ENCODE measurements at places on chromosomes 3 and 15.

DNA sequence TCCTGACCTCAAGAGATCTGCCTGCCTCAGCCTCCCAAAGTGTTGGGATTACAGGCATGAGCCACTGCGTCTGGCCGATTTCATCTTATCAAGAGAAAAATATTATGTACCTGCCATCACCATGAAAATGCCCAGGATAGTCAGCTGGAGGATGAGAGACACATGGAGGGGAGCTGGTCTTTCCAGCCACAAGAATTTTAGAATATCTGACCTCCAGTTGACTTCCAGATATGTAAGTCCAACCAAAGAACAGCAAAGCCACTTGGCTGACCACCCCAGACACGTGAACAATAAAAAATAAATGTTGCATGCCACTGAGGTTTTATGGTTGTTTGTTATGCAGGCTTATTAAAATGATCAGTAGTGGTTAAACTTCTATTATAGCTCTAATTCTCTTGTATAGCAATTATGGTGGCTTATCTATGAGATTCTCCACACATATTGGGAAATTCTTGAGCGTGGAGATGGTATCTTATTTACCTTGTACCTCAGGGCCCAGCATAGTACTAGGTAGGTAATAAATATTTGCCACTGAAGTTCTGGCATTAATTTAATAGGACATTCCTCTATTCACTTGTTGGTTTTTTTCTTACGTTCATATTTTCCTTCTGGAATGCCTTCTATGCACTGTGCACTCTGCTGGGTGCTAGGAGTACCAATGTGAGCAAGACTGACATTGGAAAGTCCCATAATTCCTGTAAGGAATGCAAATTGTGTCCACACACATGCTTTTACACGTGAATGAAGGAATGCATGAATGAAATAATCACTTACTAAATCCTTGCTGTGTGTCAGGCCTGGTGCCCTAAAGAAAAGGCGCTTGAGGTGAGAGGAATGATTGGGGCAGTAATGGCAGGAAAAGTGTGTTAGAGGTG lies 77.6 kb downstream of the EDEM1 start:
- DNase-seq = no peak

DNA sequence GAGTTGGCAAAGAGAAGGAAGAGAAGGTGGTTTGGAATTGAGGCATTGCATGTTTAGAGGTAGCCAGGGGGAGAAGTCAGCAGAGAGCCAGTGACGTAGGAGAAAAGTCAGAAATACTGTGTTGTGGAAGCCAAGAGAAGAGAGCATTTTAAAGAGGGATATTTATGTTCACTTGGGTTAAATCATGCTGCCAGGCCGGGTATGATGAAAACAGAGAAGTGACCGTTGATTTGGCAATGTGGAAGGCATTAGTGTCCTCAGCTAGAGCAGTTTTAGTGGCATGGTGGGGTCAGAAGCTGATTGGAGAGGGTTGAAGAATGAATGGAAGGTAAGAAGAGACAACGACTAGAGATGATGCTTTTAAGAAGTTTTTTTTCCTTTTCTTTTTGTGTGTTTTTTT lies 24.5 kb downstream of the RASA2 start:
- DNase-seq = no peak

DNA sequence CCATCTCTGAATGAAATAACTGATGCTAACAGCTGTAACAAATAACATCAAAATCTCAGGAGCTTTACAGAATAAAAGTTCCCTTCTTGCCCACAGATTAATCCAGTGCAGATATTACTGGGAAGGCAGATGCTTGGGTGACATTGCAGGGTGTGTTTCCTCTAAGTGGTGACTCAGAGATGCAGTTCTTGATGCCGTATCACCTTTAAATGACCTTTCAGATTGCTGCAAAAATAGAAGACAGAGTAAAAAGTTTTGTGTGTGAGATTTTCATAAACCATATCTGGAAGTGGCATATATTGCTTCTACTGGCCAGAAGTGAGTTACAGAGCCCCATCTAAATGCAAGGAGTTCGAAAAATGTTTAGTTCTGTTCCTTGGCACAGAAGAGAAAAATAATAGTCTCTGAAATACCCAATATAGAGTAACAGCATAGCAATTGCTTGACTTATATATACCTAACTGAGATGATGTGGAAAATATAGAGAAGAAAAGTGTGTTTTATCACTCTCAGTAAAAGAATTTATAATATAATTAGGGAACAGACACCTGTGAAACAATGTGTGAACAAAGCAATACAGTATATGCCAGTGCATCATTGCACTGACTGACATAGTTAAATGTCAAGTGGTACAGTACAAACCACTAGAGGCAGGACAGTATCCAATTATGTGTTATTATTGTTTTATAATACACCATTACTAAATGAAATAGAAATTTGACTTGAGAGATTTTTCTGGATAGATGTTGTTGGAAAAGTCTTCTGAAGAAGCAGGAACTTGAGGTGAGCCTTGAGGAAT lies 430.7 kb upstream of the CBLB start:
- DNase-seq = peak; percentile 9

DNA sequence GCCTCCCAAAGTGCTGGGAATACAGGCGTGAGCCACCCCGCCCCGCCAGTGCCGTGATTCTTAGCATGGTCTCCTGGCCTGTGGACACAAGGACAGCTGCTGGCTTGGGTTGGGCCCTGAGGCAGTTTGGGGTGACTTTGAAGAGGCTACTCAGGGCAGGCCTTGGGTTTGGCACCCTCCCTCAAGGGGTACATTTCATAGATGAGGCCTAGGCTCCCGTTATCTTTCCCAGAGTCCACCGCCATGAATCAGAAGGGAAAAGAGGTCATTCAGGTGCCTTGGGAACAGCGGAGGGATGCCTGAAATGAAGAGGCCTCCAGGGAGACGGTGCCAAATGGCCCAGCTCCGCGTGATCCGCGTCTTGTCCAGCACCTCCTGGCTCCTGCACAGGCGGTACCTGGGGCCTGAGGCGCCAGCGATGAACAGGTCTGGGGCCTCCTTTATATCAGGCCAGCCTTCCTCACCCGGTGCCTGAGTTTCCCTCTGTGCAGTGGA lies 9.3 kb downstream of the GNAI2 start:
- DNase-seq = no peak

DNA sequence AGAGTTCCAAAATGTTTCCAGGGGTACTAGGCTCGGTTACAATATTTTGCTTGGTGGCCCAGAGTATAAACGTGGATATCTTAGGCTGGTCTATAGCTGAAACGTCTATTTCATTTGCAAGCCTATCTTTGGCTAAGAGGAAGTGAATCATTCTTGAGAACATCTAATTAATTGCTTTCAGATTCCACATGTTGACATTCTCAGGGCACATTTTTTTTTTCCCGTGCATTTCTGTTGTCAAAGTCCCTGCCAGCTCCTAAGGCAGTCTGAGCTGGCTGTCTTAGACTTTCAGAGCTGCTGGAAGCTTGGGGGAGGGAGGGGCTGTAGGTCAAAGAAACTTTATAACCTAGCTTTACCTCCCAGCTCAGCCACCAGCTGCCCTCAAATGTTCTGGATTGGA lies 23.2 kb upstream of the LAMP3 start:
- DNase-seq = no peak

- no peak for DNase-seq
Observed at GRCh38 chr3:116474032-116474780, 28.9 kb upstream of the LSAMP start.

DNA sequence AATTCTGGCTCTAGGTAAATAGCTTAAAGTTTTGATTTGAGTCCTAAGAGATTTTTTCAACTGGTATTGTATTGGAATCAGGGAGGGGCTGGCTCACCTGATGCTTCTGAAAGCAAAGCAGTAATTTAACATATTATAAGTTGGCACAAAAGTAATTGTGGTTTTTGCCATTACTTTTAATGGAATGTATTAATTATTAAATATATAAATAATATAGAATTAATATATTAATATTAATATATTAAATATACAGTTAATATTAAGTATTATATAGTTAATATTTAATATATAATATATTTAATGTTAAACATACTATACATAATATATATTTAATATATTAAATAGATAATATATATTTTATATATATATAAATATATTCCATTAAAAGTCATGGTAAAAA lies 10.4 kb downstream of the RSRC1 start:
- no peak for DNase-seq

- DNase-seq = no peak
Observed at GRCh38 chr15:98981851-98982722, 25.5 kb downstream of the PGPEP1L start.

DNA sequence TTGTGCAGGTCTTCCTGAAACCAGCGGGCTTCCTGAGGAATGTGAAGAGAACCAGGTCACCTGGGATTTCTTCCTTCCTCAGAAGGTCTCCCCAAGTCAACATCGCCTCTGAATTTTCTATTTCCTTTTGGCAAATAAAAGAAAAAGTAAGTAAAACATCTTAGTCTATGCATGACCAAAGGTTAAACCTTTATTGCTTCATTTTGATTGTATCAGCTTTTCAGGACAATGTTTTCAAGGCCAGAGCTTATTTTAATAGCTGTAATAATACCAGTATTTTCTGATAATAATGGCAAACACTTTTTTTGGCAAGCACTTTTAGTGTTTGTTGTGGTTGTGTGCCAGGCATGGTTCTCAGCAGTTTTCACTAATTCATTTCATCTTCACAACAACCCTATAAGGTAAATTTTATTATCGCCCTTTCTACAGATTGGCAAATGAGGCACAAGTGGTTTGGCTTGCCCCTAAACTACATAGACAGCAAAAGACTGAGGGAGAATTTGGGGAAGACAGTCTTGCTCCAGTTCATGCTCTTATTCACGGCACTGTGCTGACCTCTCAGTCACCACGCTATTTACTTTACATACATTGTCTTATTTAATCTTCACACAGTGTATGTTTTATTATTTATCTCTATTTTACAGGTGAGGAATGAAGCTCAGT lies 110.4 kb downstream of the RPL22L1 start:
- no peak for DNase-seq

DNA sequence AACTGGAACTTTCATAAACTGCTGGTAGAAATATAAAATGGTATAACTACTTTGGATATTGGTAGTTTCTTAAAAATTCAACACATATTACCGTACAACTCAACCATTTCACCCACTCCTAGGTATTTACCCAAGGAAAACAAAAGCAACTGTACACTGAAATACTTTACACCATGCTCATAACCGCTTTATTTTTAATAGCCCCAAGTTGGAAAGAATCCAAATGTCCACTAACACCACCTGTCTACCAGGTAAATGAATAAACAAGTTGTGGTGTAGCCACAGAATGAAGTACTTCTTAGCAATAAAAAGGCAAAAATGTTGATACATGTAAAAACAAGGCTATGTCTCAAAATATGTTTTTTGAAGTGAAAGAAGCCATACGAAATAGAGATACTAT lies 215.9 kb upstream of the PEX5L start:
- no peak for DNase-seq

- no peak for DNase-seq
Observed at GRCh38 chr3:30400926-30401325, 205.5 kb upstream of the TGFBR2 start.

GRCh38 chr3:39760325-39760724 lies 49.1 kb upstream of the MYRIP start:
- DNase-seq = no peak

DNA sequence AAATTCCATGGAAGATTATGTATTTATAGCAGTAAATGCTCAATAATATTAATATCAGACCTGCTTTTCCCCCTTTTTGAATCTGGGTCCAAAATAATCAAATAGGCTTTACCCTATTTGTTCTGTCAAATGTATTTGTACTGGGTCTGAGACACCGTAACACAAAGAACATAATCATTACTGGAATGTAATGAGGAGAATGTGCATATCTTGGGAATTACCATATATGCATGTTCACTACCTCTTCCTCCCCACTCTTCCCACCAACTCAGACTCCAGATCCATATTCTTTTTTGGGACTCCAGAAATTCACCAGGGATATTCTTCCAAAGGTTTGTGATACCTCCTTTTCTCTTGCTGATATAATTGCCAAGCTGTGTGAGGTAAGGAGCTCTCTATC lies 237.1 kb downstream of the KCNMB2 start:
- DNase-seq = no peak
